Activated T-cell treated with anti-CD3 and anti-CD28 coated beads for 4 hours (primary cell): ENCODE measurements at places on chromosomes 1 and 21.

GRCh38 chr1:71414179-71414578 lies 333.3 kb upstream of the ZRANB2 start:
- no peak for DNase-seq

GRCh38 chr1:38892976-38893375 lies 11.6 kb upstream of the GJA9 start:
- DNase-seq, result no peak

DNA sequence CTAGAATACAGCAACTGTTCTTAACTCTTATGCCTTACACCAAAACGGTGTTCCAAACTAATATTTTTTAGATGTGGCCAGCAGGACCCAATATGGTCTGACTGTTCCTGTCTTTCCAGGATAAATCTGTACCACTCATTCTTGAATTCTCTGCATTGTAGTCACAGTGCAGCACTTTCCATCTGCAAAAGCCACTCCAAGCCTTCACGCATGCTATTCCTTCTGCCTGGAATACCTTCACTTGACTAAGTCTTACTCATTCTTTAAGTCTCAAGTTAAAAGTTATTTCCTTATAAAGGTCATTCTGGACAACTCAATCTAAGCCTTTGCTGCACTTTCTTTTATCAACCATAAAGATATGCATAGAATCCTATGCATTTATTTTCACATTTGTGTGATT lies 1194.5 kb downstream of the PLA2G4A start:
- no peak for DNase-seq

GRCh38 chr1:20987831-20988825 lies 188.6 kb downstream of the EIF4G3 start:
- DNase-seq, result no peak

DNA sequence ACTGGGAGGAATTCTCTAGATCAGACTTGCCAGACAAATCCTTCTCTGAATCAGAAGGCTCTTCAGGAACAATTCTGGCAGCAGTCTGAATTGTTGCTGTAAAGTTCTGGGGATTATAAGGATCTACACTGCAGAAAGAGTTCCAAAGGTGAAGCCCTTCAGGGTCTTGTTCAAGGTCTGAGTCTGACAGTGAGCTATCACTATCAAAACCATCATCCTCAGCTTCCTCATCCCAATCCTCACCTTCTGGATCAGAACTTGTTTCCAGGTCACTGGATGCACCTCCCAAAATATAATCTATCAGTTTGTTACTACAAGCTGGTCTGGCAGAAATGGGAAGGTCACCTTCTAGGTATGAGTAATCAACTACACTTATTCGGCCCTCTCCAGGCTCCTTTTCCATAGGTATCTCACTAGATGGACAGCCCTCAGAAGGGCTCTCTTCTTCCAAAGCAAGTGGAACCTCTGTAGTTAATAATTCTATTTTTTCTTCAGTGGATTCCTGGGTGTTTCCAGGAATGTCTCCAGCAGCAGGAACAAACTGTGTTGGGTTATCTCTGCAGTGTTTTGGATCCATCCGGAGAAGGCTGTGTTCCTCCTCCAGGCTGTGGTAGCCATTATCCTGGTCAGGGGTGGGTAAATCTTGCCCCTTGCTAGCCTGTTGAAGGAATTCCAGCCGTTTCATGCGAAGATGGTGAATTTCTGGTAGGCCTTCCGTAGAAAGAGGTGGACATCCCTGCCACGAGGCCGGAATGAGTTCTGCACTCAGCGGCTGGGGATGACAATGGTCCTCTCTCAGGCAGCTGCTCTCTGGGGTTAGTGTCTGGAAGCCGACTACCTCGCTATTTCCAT lies 1.6 kb downstream of the PPP1R15B start:
- no peak for DNase-seq

DNA sequence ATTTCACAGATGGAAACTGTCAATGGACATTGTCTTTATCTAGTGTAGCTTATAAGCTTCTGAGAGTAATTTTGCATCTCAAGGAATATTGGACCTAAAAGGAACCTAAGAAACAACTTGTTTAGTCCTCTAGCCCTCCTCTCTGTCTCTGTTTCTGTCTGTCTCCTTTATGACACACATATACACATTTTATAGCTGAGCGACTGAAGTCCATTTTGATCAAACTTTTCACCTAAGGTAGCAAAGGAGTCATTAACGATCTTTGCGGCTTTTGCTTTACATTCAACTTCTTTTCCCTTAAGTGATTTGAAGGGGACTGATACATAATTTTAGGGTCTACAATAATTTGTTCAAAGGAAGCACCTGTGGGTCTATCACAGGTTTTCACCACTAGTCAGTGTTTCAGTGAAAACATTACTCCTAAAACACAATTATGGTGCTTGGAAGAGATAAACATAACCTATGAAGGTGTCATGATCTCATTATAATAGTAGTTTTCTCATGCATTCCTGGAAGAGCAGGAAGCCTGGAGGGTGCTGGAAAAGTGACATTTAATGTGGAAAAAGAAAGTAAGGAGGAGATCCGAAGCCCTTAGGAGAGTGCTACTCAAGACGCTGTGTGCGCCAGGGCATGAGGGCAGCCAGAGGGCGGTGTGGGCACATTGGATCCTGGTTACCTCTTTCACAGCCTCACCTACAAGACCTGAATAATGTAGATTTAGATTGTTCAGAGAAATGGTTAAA lies 248.6 kb downstream of the DNM3 start:
- DNase-seq, result peak; percentile 39

- DNase-seq, result no peak
Observed at GRCh38 chr1:224523676-224524075, 89.1 kb upstream of the WDR26 start.

- DNase-seq, result no peak
Observed at GRCh38 chr1:225449774-225450173, 21.9 kb upstream of the LBR start.

DNA sequence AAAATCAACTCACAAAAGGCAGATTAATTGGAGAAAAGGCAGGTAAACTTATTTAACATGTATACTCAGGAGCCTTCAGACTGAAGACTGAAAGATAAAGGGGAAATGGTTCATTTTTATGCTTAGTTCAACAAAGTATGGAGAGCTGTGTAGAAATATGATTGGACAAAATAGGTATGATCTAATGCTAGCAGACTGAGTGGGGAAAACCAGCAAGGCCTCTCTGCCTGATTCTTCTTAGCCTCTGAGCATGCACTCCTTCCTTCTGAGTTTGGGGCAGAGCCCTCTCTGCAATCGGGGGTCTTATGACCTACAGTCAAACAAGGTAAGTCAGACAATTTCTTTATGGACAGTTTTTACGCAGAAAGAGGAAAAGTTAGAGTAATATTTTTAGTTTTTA lies 38.8 kb upstream of the SUCO start:
- no peak for DNase-seq

GRCh38 chr1:15324869-15325335 lies 77.9 kb downstream of the FHAD1 start:
- DNase-seq, result no peak

GRCh38 chr1:31027693-31028526 lies 37.6 kb downstream of the PUM1 start:
- no peak for DNase-seq

DNA sequence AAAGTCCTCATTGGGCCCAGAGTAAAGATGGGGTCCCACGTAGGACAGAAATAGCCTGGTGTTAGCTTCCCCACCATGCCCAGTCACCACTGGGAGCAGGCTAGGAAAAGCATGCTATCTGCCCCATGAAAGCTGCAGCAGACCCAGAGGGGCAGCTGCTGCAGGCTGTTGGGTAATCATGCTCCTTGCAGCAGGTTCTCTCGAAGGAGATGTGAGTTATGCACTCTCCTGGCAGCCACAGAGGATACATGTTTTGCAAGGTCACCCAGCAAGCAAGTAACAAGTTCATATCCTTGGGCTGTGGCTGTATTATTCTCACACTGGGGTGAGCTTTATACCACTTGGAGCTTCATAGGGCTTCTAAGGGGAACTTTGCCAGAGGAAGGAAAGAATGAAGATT lies 9.1 kb upstream of the HEYL start:
- DNase-seq, result no peak

GRCh38 chr21:28280611-28281010 lies 712.1 kb downstream of the LTN1 start:
- no peak for DNase-seq

DNA sequence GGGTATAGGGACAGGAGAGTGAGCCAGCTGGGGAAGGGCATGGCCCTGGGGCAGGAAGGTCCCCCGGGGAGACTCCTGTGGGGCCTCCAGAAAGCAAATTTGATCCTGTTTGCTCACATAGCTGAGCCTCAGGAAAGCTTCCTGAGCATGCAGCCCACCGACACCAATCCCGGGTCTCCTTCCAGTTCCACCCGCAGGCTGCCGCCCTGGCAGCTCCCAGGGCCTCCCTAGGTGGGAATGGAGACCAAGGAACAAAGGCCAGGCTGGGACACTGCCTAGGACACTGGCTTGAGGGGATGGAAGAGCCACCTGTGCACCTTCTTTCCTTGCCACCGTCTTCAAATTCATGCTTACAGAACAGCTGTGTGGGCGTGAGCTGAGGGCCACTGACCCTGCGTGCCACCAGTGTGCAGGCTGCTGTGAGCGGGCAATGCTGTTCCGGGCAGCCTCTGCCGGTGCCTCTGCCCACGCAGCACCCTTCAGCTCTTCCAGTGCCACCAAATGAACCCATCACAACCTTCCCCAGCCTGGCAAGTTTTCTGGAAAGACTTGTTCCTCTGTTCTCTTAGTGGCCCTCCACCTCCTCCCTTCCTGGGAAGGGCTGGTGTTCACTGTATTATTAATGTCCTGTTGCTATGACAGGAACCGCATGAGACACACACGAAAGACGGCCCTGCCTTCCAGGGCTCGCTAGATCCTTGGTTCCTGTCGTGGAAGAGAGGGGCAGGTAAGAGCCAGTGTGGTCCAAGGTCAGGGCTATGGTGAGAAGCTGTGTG lies 53.6 kb downstream of the ACBD3 start:
- no peak for DNase-seq

GRCh38 chr1:1861339-1861730 lies 29.6 kb downstream of the GNB1 start:
- no peak for DNase-seq

DNA sequence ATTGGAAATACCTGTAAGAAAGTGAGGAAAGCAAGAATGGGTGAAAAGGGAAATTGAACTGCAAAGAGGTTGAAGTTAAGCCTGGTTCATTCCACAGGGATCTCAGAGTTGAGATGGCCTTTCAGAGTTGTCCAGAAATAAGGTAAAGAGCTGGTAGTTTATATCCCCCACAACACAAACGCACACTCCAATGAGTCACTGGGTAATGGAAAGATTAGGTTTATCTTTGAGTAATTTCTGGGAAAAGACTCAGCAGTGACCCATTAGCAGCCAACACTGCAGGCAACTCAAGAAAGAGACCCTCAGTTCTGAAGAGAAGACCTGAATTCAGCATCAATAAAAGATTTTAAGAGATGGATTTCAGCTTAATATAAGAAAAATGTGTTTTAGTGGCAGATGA lies 485.5 kb downstream of the PTPRC start:
- no peak for DNase-seq

GRCh38 chr1:38133756-38134155 lies 87.2 kb upstream of the POU3F1 start:
- no peak for DNase-seq

GRCh38 chr21:36686955-36687354 lies 12.0 kb upstream of the SIM2 start:
- DNase-seq, result no peak

- no peak for DNase-seq
Observed at GRCh38 chr1:11594222-11594621, 60.0 kb downstream of the FBXO2 start.

DNA sequence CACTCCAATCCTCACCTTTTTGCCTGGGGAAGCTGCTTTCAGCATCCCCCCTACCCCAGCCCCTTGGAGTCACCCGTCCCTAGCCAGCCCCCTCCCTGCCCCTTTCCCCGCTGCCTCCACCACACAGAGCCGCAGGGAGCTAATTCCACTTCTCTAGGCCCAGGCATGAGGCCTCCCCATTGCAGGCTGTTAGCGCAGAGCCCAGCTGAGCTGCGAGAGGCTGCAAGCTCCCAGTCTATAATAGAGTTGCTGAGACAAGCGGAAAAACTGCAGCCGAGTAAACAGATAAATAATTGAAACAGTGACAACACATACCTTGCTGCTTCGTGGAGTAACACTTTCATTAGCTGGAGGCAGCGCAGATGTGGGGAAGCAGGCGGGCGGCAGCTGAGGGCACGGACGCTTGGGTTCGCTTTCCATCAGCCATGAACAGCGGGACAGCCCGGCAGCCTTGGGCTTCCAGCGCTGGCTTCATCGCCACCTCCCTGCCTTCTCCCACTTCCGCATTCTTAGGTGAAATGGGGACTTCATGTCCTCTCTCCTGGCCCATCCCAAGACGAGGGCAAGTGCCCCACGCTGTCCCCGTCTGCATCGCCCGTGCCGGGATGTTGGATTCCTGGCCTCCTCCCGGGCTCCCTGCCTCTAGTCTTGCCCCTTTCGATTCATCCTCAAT lies 183.3 kb downstream of the IGSF21 start:
- no peak for DNase-seq

GRCh38 chr1:28115267-28115666 lies 26.9 kb upstream of the EYA3 start:
- DNase-seq, result no peak

- DNase-seq, result no peak
Observed at GRCh38 chr1:1359308-1359663, 931 bp upstream of the MXRA8 start.

DNA sequence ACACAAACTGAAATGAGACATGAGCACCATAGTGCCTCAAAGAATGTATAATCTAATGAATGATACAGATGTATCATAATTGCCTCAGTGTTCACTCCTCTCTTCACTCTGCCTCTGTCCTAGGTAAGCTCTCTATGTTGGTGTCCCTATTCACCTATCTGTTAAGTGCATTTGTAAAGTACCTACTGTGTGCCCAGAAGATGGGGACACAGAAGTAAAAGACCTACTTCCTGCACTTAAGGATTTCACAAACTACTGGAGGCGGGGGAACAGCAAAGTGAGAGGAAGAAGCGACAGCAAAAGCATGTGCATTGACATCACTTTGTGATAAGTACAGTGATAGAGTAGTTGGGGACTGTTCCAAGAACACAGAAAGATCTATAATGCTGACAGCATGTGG lies 18.1 kb downstream of the RD3 start:
- DNase-seq, result no peak

DNA sequence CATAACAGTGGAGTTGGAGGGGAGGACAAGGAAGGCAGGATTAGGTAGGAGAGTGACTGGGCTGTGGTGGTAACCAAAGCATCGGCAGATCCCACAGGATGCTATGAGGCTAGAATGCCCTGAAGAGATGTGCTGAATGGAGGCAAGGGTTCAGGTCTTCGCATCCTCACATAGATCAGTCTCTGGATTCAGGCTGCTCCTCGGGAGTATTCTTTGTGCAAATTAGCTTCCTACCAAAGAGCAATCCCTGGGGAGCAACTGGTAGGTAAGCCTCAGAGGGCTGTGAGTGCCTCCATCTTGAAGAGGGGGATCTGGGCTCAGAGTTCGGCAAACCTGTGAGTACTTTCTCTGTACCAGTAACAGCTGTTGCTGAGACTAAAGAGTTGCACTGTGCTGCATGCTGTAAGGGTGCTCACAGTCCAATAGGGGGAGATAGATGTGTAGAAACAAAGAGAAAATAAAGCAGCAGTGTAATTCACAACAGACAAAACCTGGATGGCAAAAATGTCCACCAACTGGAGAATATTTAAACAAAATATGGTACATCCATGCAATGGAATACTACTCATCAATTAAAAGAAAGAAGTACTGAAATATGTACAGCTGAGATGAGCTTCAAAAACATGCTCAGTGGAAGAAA lies 322.4 kb upstream of the DEPDC1 start:
- no peak for DNase-seq
